Left ventricle myocardium inferior (tissue), 1 donor: ENCODE measurements at places on chromosomes 5 and 9. TPM values are rescaled to one million over a fixed set of nuclear protein-coding genes. Genes with fewer than 3 reads are reported as not detected.

SWI5 gene
- total RNA-seq = 16.2 TPM

PCSK1 gene
- 0.38 TPM for total RNA-seq

DNA sequence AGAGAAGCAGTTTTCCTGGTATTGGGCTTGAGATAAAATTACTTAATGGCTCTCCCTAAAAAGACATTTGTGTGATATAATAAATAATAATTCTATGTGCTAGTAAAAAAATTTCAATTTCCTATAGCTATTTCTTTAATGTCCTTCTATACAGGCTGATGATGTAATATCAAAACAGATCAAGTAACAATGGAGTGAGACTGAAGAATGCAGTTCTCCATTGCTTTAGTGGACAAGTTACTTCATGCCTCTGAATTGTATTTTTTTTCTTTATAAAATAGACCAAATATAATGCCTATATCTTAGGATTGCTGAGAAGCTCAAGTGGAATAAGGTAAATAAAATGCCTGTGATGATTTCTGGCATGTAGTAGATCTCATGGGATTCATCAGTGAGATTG lies 35.6 kb upstream of the NEURL1B start:
- no peak for DNase-seq

DNA sequence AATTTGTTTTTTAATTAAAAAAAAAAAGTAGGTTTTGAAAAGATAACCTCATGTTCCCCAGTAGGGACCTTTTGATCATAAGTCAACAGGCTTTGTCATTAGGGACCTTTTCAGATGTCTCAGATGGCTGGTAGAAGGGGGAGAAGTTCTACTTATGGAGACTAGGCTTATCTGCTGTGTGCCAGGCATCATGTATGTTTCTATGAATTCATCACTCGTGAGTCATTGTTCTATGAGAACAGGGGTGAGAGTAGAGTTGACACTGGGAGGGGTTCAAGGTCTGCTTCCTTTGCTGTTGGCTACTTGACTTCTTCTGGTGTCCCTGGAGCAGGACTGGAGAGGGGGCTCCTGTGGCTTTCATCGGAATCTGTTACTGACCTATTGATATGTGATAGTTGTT lies 138.8 kb downstream of the KDM4C start:
- DNase-seq = no peak

GRCh38 chr5:137935694-137936093 lies 46.4 kb downstream of the PKD2L2 start:
- no peak for DNase-seq

- DNase-seq = no peak
These were observed 1858.4 kb downstream of the EFNA5 start for GRCh38 chr5:105812304-105812703.

- no peak for DNase-seq
These were observed 54.8 kb upstream of the ANGPTL2 start for GRCh38 chr9:127177231-127177630.

DNA sequence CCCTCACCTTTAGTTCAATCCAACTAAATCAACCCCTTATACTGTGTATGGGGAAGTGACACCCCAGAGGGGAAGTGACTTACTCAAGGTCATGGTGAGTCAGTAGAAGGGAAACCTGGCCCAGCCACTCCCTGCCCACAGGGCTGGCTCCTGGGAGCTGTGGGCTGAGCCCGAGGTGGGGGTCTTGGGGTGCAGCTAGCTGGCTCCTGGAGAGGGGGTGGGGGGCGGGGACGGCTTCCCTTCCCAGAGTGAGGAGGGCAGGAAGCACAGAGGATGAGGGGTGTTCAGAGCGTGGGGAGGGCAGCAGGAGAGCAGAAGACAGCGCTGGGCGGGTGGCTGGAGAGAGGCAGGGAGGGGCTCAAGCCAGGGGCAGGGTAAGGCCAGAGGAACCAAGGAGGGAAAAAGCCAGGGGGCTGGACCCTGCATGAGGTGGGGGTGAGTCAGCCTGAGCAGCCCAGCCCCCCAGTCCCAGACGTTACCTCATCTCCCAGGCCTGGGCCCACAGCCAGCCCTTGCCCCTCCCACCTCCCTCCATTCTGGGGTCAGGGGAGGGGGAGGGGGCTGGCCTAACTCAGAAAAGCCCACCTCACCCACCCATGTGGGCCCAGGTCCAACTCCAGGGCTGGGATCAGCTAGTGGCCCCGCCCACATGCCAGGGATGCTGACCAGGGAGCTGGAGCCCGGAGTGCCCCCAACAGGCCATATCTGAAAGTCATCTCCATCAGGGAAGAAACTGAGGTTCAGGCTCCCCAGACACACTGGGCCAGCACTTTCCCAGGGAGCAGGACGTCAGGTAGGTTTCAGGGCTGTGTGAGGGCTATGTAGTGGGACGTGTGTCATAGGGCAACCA lies 2.8 kb downstream of the PDLIM7 start:
- DNase-seq = peak; percentile 60

- DNase-seq = no peak
These were observed 35.7 kb downstream of the PWWP2A start for GRCh38 chr5:160083501-160083900.

DNA sequence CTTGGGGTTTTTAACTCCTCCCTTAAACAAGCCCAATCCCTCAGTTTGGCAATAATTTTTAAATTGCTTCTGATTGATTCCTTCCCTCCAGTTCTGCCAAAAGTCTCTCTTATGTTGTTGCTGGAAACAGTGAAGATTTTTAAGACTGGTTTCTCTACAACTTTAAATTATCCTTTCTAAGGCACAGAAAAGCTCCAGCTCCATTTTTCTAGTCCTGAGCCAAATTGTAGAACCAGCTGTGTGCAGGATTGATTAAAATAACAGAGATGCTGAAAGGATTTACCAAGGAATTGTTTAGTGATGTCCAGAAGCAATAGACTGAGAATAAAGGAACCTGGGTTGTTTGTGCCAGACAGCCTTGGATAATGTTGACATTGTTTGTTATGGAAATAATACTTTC lies 111.3 kb downstream of the NUDT12 start:
- no peak for DNase-seq

DNA sequence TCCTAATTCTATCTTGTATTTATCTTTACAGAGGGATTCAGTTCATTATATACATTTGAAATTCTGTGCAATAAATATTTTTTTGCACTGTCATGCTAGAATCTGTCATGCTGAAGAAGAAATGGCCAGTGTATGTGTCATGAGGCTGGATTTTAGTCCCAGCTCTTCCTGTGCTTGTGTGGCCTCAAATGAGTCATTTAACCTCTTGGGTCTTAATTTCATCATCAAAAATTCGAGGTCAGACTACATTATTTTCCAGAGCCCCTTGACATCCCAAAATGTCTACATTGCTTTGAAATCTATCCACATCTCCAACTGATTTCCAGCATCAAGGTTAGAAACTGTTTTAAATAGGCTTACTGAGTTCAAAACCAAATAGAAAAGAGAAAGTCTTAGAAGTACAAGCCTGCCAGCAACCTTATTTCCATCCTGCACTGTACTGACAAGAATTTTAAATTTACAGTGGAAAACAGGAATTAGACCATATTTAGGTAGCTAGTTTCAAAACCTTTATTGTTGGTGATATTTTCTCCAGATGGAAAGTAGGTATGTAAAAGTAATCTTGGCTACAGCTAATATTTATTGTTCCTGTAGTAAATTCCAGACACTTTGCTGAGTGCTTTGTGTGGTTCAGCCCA lies 96.7 kb upstream of the MAMDC2 start:
- no peak for DNase-seq
